DMS 273 treated with DMSO at 0.1 percent for 48 hours (cell line): ENCODE measurements at places on chromosomes 13 and 19.

GRCh38 chr19:29789007-29789406 lies 22.8 kb upstream of the CCNE1 start:
- DNase-seq: no peak

- no peak for DNase-seq
These were observed 2.2 kb upstream of the TBXA2R start for GRCh38 chr19:3608750-3609322.

DNA sequence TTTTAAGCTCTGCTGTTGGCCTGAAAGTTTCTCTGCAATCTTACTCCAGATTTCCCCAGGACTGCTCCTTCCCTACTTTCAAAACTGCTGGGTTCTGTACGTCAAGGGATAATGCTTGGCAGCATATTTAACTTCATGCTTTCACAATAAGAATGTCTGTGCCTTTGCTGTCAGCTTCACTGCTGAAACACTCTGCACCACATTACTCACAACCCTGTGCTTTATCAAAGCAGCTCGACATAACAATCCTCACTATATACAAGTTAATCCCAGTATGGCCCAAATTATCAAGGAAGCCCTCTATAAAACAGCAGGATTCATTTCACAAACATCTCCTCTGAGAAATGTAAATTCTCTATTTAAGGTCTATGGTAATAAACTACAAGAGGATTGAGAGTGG lies 17.5 kb downstream of the LATS2 start:
- DNase-seq: no peak

GRCh38 chr13:90415902-90416301 lies 931.6 kb upstream of the MIR17HG start:
- DNase-seq: no peak

DNA sequence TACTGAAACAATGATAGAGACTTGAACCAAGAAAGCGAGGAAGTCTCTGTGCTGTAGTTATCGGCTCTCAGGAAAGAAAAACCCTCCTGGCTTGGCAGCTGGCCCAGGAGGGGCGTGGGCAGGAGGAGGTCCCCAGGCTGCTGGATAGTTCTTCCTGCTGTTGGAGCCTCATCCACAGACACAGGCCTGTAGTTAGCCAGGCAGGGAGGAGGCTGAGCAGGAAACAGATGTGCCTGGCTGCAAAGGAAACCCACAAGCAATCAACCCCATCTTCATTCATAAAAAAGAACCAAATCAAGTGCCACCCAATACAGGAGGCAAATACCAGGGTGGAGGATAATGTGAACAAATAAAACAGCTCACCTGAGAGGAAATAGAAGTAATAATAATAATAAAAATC lies 86.2 kb downstream of the IRS2 start:
- DNase-seq: peak; percentile 48

- no peak for DNase-seq
These were observed 84.5 kb downstream of the DCLK1 start for GRCh38 chr13:36046672-36047071.

DNA sequence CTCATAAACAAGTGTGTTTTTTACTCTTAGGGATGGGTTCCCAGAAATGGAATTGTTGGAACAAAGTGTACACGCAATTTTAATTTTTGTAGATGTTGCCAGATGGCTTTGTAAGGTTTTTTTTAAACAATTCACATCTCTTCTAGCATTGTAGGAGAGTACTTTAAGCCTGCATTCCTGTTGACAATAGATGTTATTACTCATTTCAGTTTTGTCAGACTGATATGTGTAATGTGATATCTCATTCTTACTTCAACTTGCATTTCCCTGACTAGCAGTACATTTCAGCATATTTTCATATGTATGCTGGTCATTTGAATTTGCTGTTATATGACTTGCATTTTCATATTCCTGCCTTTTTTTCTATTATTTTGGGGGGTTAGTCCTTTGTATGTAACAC lies 186.6 kb upstream of the SLITRK6 start:
- DNase-seq: no peak

DNA sequence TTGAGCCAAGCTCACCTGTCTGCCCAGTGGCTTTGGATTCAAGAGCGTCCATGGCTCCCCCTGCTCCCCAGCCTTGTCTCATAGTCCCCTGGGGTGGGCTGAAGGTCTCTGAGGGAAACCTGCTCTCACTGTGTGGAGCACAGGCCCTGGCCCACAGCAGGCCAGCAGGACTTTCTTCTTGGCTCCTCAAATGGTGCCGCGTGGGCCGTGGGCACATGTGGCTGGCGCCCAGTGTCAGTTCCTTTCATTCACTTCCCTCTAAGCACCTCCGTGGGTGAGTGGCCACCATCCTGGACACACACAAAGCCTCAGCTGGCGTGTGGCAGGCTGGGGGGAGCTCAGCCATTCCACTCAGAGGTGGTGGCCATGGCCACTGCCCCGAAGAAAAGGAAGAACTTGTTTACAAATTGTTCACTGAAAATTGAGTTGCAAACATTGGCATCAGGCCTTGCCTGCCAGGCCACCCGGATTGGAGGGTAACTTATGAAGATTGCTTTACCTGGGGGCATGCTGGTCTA lies 53.1 kb downstream of the C1QTNF9 start:
- no peak for DNase-seq

DNA sequence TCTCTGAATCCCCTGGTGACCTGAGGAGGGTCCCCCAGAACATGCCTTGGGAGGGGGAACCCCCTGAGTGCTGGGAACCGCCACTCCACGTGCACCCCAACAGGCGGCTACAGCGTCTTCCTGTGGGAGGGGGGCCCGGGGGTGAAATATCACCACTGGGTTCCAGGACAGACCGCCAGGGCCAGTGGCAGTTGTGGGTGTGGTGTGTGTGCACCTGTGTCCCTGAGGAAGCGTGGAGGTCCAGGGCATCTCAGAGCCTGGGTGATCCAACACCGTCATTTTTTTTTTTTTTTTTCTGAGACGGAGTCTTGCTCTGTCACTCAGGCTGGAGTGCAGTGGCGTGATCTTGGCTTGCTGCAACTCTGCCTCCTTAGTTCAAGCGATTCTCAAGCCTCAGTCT lies 4.2 kb downstream of the ADGRE5 start:
- no peak for DNase-seq

DNA sequence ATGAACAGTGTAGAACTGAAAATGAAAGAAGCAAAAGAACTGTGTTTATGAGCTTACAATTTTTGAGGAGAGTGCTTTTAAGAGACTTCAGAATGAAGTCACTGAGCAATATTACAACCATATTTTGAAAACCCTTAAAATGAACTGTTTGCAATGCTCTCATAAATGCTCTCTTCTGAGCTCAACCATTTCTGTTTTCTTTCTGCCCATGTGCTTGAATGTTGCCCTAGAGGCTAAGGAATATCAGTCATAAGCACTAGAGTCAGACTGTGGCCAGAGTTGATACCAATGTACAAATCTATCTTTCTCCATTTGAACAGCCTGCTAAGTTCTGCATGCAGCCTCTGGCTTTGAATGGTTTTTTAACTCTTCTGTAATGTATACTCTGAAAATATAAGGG lies 1092.8 kb downstream of the PCDH9 start:
- no peak for DNase-seq

GRCh38 chr13:79522583-79522982 lies 41.6 kb downstream of the NDFIP2 start:
- no peak for DNase-seq

DNA sequence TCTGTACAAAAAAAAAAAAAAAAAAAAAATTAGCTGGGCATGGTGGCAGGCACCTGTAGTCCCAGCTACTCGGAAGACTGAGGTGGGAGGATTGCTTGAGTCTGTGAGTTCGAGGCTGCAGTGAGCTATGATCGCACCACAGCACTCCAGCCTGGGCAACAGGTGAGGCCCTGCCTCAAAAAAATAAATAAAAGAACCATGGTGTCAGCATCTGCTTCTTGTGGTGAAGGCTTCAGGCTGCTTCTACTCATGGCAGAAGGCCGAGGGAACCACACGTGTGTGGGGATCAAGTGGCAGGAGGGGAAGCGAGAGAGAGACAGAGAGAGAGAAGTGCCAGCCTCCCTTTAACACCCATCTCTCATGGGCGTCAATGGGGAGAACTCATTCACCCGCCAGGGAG lies 13.5 kb downstream of the BCL3 start:
- DNase-seq: no peak

GRCh38 chr13:113082198-113083021 lies 23.2 kb upstream of the F7 start:
- no peak for DNase-seq
